Activated CD4-positive, alpha-beta T cell treated with anti-CD3 and anti-CD28 coated beads for 36 hours (primary cell): ENCODE measurements at places on chromosomes 6 and 20. TPM values are rescaled to one million over a fixed set of nuclear protein-coding genes. Genes with fewer than 3 reads are reported as not detected.
A peak's percentile ranks its signal among the peaks of the same experiment; 100 is the strongest.

DNA sequence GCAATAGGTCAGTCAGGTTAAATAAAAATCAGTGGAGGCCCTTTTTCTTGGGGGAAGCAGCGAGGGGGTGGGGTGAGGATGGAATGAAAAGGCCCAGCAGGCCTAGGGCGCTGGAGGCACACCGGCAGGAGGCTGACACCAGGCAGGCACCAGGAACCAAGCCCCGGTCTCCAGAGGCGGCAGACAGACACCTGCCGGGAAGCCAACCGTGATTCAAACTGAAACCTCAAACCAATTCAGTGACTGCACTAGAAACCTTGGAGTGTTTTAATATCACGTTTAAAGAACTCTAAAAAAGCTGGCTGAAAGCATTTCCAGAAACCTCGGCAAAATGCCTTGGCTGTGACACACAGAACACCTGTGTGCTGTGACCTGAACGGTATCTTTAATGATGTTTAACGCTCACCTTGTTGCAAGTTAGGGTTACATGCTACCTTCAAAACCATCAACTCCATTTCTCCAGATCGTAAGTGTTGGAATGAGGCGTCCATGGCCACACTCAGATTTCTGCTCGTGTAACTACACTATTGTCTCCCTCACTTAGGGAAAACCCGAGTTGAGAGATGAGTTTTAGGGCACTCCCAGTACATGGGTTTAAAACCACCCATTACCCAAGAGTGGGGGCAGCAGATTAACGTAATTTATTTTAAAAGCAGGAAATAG lies 27.2 kb downstream of the DIDO1 start:
- H3K27ac ChIP-seq: peak overlapping the region; percentile 11
- peaks cover 38% of the 10 kb centered on the region for H3K4me1 ChIP-seq
- peak overlapping the region; percentile 16 for H3K4me3 ChIP-seq
- H3K27me3 ChIP-seq: no peaks in the 10 kb centered on the region
- DNase-seq: peak; percentile 66

DNA sequence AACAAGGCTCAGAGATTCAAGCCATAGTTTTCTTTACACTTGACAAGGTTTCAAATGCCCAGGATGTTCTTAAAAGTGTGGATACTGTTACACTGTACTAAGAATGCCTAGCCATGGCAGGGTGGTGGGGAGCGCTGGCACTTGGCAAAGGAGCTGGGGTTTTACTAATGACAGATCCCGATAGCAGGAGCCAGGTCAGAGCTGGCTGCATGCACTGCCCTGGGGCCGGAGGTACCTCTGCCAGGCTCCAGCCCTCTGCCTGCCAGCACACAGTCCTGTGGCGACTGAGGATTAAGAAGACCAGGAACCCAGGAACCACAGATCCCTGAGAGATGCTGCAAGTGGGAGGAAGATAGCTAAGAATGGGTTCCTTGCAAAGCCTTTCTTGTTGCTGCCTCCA lies 260.3 kb downstream of the ALDH8A1 start:
- no peak for DNase-seq
- H3K4me3 ChIP-seq: no peak overlapping the region
- H3K36me3 ChIP-seq: no peaks in the 10 kb centered on the region
- H3K27ac ChIP-seq: no peak overlapping the region
- peaks cover 13% of the 10 kb centered on the region for H3K27me3 ChIP-seq

- H3K4me1 ChIP-seq: peaks cover 3% of the 10 kb centered on the region
- no peaks in the 10 kb centered on the region for H3K36me3 ChIP-seq
- DNase-seq: no peak
- H3K4me3 ChIP-seq: no peak overlapping the region
- H3K27ac ChIP-seq: no peak overlapping the region
These were observed 86.4 kb downstream of the OPRM1 start for GRCh38 chr6:154125421-154125820.

The RIMS4 gene
- not detected for total RNA-seq

DNA sequence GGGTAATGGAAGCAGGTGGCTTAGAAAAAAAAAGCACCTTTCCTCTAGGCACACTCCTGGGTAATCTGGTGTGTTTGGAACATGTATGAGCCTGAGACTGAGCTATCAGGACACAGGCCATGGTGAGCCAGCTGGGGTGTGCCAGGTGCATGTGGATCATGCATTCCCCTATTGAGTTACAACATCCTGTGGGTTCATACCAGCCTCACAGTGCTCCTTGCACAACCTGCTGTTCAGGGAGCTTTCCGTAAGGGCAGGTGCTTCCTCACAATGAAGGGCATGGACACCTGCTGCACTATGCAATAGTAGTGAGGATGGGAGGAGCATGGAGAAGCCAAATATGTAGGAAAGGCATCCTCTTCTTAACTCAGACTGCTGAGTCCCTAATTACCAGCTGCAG lies 197.2 kb upstream of the SUPT3H start:
- H3K27me3 ChIP-seq: no peaks in the 10 kb centered on the region
- H3K27ac ChIP-seq: no peak overlapping the region
- H3K4me1 ChIP-seq: peaks cover 14% of the 10 kb centered on the region
- no peak overlapping the region for H3K4me3 ChIP-seq
- DNase-seq: no peak

The BIRC7 gene
- 0.14 TPM for total RNA-seq

DNA sequence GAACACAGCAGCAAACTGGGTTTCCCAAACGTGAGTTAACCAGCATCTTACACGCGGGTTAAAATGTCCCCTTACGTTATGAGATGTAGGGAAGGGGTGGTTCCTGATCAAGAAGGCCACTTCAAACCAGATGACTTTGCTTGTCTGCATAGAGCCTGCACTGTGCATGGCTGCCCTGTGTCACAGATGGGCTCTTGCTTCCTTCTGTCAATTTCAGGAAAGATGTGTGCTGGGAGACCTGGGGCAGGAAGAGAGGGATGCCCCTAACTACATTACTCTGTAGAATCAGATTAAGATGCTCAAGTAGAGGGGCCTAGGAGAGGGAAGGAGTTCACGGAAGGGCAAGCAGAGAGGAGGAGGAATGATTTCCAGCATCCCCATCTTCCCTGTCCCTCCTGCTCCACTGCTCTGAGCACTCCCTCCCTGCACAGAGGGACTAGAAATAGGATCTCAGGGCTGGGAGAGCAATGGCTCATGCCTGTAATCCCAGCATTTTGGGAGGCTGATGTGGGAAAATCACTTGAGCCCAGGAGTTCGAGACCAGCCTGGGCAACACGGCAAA lies 63.5 kb upstream of the ZMYND8 start:
- DNase-seq: no peak
- no peaks in the 10 kb centered on the region for H3K27me3 ChIP-seq
- peaks cover 2% of the 10 kb centered on the region for H3K36me3 ChIP-seq
- H3K4me1 ChIP-seq: peaks cover 11% of the 10 kb centered on the region

DNA sequence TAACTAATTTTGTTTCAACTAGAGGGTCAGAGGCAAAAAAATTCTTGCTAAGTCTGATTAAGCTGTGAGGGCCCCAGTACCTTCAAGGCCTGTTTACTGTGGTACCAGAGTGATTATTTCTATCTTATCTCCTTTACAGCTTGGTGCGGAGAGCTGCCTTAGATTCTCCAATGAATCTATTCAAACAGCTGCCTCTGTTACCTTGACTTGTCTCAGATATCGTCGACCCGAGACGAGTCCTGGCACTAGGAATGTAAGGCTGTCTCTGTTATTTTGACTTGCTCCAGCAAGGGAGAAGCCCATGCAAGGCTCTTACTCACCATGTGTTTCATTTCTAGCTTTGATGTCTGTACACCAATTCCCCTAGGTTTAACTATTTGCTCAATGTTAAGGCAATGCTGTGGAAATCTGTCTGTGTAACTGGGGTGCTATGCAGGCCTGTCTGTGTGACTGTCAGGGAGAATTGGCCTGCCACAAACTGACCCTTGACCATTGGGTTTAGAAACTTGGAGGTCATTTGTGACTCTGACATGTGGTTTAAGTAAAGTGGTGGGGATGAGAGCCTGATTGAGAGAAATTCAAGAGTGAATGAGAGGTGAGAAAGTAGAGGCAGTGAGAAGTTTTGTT lies 10.4 kb upstream of the FKBPL start:
- H3K27ac ChIP-seq: no peak overlapping the region
- H3K4me1 ChIP-seq: no peaks in the 10 kb centered on the region
- no peaks in the 10 kb centered on the region for H3K27me3 ChIP-seq

The TRIM40 gene
- not detected for total RNA-seq

GRCh38 chr20:61288331-61288784 lies 36.3 kb downstream of the CDH4 start:
- no peak overlapping the region for H3K4me3 ChIP-seq
- no peak for DNase-seq
- no peak overlapping the region for H3K27ac ChIP-seq

DNA sequence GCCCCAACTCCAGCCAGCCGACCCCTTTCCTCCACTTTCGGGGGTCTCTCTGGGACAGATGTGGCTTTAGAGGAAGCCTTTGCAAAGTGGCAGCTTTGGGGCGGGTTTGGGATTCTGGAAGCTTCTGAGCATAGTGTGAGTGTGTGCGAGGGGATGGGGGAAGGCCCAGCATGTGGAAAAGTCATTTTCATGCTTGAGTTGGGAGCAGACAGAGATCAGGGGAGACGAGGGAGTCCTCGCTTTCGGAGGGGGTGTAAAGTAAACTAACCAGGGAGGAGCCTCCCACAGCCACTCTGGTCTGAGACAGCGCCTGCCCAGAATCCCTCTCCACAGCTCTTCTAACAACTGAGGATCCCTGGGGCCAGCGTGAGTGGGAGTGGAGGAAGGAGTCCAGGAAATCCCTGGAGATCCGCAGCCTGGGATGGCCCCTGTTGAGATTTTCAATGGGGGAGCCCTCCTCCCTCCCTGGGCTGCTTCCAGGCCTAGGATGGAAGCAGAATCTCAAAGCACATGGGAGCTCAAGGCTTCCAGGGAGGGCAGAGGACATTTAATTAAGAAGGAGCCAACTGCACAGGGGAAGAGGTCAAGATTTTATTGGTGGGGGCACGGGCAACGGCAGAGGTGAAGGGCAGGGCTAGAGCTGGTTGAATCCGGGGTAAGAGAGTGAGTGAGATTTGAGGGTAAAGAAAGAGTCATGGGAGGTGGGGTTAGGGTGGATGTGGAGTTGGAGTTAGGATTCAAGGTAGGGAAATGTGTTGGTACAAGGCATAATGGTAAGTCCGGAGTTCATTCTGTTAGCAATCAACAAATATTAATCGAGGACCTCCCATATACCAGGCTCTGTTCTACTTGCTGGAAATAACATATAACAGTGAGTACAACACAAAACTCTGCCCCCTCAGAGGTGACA lies 102.3 kb upstream of the FOXP4 start:
- DNase-seq: no peak
- H3K4me1 ChIP-seq: peaks cover 30% of the 10 kb centered on the region
- no peaks in the 10 kb centered on the region for H3K36me3 ChIP-seq
- no peak overlapping the region for H3K27ac ChIP-seq
